Fibroblast of skin of back (primary cell): ENCODE measurements at places on chromosomes 7 and 10.

DNA sequence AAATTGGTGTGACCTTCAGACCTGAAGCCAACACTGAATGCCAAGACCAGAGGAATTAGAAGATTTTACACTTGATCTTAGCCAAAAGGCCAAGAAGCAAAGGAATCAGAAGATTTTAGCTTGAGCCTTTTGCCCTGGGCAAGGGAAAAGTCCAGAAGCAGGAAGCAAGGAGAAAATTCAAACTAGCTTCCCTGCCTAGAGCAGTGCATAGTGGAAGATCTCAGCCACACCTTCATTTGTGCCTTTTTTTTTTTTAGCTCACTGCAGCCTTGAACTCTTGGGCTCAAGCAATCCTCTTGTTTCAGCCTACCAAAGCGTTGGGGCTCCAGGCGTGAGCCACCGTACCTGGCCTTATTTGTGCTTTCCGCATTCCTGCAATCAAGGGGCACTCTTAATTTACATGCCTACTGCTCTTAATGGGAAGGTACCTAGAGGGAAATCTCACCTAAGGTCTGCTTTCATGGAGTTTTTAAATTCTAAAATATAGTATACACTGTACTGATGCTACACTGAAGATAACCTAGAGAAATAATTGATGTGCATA lies 8.3 kb upstream of the PIP4K2A start:
- no peak for DNase-seq

GRCh38 chr10:116118847-116119246 lies 154.2 kb downstream of the GFRA1 start:
- DNase-seq, result no peak

DNA sequence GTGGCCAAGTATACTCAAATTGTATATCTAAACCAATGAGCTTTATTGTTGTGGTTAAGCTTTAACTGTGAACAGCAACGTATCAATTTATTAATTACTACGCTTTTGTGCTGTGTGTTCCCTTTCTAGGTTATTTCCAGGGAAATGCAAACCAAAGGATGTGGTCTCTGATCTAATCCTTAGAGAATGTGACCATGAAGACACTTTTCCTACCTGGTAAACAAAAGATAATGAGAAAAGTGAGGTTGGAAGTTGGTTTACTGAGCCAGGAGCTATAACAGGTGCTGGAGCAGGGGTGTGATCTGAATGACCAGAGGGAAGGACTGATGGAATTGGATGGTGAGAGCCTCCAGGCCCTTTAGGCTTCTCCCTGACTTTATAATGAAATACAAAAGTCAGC lies 25.4 kb upstream of the CALU start:
- no peak for DNase-seq

DNA sequence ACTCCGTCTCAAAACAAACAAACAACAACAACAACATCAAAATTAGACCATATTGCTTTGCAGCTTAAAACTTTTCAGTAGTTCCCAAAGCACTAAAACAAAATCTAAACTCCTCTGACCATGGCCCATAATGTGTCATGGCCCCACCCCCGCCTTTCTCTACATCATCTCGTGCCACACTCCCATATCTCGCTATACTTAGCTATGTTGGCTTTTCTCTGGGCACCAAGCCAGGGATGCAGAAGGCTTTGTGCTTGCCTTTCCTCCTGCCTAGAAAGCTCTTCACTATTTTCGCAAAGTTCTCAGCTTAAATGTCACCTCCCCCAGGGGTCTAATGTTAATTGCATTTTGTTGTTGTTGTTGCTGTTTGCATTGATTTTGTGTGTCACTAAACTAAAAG lies 15.1 kb upstream of the SLC16A12 start:
- peak; percentile 69 for DNase-seq

GRCh38 chr7:901388-902154 lies 25.2 kb downstream of the GET4 start:
- peak; percentile 85 for DNase-seq

GRCh38 chr7:30789334-30789711 lies 18.1 kb downstream of the MINDY4 start:
- DNase-seq, result peak; percentile 93

- peak; percentile 72 for DNase-seq
These were observed 374.8 kb upstream of the AKR1E2 start for GRCh38 chr10:4450981-4451908.

DNA sequence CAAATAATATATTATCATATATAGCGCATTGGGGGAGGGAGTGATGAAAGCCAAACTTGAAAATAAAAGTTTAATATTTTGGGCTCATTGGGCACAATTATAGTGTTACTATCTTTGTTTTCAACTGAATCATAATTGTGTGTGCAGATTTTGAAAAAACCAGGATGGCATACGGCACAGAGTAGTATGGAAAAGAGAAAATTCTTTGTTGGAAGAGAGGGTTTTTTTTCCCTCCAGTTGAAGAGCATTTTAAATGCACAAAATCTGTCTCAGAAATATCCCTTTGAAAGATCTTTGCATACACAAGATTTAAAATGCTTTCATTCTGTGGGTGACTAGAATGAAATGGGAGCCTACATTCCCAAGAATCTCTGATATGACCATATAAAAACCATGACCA lies 269.6 kb downstream of the EXOC4 start:
- no peak for DNase-seq

- DNase-seq, result peak; percentile 11
These were observed 142.8 kb downstream of the LSM5 start for GRCh38 chr7:32347244-32347828.

GRCh38 chr10:71975871-71976725 lies 11.9 kb downstream of the CHST3 start:
- peak; percentile 61 for DNase-seq

GRCh38 chr10:117960345-117960935 lies 86.3 kb downstream of the RAB11FIP2 start:
- DNase-seq, result peak; percentile 26

DNA sequence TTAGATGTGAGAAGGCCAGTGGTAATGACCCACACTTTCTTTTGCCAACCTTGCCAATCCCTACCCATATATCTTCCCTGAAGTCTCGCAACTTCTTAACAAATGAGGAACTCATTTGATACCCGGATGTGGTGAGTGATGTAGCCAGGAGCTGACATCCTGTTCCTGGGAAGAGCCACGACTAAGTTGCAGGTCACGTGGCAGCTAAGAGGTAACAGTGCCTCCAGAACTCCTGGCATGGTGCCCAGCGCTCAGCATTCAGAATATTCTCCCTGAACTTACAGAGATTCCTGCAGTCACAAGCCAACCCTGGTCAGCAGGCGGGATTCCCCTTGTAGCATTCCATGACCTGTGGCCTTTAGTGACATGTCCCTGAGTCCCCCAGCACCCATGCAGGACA lies 282.5 kb downstream of the GALNT17 start:
- peak; percentile 45 for DNase-seq

DNA sequence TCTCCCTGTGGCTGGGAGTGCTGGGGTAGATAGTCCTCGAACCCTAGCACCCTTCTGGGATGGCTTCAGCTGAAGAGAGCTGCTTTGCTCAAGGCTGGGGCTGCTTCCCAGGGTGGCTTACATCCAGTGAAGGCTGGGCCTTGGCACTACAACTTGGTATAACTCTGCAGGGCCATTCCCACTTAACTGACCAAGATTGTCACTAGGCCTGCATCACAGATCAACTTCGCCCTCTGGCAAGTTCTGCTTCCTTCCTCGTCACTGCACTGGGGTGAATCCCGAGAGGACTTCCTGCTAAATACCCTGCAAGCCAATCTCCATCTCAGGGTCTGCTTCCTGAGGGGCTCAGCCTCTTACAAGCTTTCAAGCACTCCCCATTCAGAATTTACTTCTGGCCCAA lies 195.2 kb downstream of the DOCK4 start:
- no peak for DNase-seq

DNA sequence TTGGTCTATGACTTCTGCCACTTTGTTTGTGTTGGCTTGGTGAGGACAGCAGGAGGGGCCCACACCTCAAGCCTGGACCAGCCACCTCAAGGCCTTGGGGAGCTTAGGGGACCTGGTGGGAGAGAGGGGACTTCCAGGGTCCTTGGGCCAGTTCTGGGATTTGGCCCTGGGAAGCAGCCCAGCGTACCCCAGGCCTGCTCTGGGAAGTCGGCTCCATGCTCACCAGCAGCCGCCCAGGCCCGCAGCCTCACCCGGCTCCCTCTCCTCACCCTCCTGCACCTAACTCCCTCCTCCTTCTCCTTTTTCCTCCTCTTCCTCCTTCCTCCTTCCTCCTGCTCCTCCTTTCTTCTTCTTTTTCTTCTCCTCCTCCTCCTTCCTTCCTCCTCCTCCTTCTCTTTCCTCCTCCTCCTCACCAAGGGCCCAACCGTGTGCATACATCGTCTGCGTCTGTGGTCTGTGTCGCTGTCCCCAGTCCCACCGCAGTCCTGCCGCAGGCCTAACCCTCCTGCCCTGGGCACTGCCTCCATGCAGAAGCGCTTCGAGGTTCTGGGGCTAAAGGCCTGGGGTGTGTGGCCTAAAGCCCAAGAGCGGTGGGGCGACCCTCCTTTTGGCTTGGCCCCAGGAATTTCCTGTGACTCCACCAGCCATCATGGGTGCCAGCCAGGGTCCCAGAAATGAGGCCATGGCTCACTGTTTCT lies 5.3 kb downstream of the EN2 start:
- DNase-seq, result no peak

GRCh38 chr10:22700489-22700888 lies 13.9 kb downstream of the PIP4K2A start:
- no peak for DNase-seq

GRCh38 chr7:3747467-3747866 lies 446.4 kb downstream of the SDK1 start:
- no peak for DNase-seq

- DNase-seq, result no peak
These were observed 4.3 kb upstream of the ABCC2 start for GRCh38 chr10:99777918-99778714.

GRCh38 chr10:91117505-91117904 lies 103.0 kb upstream of the PCGF5 start:
- DNase-seq, result no peak

GRCh38 chr7:101378751-101379174 lies 16.1 kb downstream of the COL26A1 start:
- DNase-seq, result peak; percentile 92
